Naive thymus-derived CD4-positive, alpha-beta T cell (primary cell): ENCODE measurements at places on chromosomes 4 and X. TPM values are rescaled to one million over a fixed set of nuclear protein-coding genes. Genes with fewer than 3 reads are reported as not detected.

- DNase-seq, result no peak
Observed at GRCh38 chrX:87572901-87573300, 55.3 kb downstream of the KLHL4 start.

GRCh38 chrX:108306086-108306485 lies 132.1 kb downstream of the COL4A6 start:
- DNase-seq, result no peak

- no peak for DNase-seq
Observed at GRCh38 chr4:94256828-94257227, 49.2 kb downstream of the SMARCAD1 start.

The GPR173 gene
- not detected in 2 replicates for total RNA-seq

GRCh38 chrX:149570668-149571067 lies 16.6 kb downstream of the MAGEA9B start:
- DNase-seq, result no peak

GRCh38 chr4:113406723-113407016 lies 354.9 kb downstream of the CAMK2D start:
- no peak for DNase-seq

- DNase-seq, result no peak
Observed at GRCh38 chr4:110224142-110224541, 25.7 kb upstream of the ELOVL6 start.

DNA sequence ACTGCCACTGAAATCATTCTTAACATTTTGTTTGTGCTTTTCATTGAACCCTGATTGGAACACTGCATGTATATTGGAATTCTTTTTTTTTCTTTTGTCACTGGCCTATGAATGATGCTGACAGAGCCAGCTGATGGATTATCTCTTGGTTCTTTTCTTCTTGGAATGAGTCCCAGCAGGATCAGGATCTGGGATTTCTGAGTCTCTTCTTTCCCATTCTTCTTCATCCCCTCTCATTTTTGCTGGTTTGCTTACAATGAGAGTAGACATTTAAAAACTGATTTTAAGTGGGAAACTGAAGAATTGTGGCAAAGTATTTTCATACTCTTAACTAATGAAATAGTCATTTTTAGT lies 9.0 kb downstream of the DCUN1D4 start:
- no peak for DNase-seq

The ENPP6 gene
- not detected for total RNA-seq

GRCh38 chrX:148441387-148441786 lies 59.0 kb upstream of the AFF2 start:
- no peak for DNase-seq

DNA sequence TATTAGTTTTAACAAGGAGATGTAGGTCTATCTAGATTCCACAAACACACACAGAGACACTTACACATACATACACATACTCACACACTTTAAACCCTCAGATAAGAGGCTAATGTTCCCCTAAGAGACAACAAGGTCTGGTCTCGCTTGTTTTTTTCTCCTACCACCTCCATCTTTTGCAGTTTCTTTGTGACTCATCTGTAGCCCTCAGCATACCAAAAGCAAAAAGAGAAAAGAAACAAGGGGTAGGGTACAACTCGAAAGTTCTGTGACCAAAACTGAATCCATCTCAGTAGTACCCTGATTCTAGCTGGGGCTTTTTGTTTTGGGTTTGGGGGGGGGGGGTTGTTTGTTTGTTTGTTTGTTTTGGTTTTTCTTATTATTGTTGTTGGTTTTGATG lies 12.2 kb upstream of the EXOSC9 start:
- DNase-seq, result no peak

The DCX gene
- total RNA-seq, result not detected

The SPATA4 gene
- total RNA-seq, result not detected

The GALNTL6 gene
- total RNA-seq, result not detected

The PDLIM3 gene
- total RNA-seq, result not detected

GRCh38 chr4:77269505-77269904 lies 112.5 kb downstream of the CCNG2 start:
- no peak for DNase-seq

DNA sequence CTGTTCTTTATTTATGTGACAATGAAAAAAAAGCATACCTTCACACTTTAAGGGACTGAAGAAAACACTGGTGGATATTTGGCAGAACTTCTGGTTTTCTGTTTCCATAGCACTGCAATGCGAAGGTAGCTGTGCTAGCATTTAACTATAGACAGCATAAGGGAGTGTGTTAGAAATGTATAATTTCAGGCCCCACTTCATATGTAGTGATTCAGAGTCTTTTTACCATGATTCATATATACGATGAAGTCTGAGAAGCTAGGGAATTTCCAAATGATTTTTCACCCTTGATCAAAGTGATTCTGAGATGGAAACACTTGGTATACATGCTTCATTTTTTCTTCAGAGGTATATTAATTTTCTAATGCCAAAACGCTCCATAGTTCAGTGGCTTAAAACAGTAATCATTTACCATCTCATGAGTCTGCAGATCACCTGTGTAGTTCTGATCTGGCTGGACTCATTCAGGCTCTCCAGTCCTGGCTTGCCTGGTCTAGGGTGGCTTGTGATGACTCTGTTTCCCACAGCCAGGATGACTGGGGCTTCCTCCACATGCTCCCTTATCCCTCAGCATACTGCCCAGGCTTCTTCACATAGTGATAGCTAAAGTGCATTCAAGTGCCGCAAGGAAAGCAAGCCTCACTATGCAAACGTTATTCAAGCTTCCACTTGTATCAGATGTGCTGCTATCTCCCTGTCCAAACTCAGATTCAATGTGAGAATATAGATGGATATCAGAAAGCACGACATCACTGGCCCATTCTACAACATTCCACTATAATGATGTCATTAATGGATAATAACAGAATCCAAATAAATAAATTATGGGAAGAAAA lies 790.1 kb downstream of the TECRL start:
- no peak for DNase-seq

The CDKL2 gene
- total RNA-seq, result 1.2 TPM

The TCEAL7 gene
- total RNA-seq, result not detected

GRCh38 chr4:6461301-6462165 lies 10.9 kb downstream of the PPP2R2C start:
- no peak for DNase-seq

- no peak for DNase-seq
Observed at GRCh38 chr4:48043504-48043903, 26.9 kb downstream of the NIPAL1 start.

The SMR3B gene
- not detected for total RNA-seq

The SCRG1 gene
- total RNA-seq, result not detected

DNA sequence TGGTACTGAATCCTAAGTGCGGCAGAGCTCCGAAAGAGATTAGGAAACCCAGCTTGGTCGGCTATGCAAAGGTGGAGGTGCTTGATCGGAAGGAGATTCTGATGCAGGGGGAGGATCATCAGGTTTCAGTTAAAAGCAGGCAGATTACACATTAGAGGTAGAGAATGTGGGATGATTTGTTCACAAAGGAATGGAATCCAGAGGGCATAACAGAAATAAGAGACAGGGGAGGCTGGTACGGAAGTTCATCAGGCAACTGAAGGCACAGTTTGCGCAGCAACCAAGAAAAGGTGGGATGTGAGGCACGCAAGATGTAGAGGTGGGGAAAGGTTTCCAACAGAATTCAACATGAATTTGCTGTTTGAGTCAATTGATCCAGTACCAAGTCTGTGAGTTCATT lies 424 bp upstream of the ZNF330 start:
- no peak for DNase-seq

- DNase-seq, result no peak
Observed at GRCh38 chrX:77776659-77777058, 9.4 kb downstream of the ATRX start.

GRCh38 chrX:150205011-150205410 lies 158.1 kb upstream of the MAMLD1 start:
- no peak for DNase-seq

- DNase-seq, result no peak
Observed at GRCh38 chr4:184216515-184216914, 1.2 kb downstream of the ENPP6 start.

DNA sequence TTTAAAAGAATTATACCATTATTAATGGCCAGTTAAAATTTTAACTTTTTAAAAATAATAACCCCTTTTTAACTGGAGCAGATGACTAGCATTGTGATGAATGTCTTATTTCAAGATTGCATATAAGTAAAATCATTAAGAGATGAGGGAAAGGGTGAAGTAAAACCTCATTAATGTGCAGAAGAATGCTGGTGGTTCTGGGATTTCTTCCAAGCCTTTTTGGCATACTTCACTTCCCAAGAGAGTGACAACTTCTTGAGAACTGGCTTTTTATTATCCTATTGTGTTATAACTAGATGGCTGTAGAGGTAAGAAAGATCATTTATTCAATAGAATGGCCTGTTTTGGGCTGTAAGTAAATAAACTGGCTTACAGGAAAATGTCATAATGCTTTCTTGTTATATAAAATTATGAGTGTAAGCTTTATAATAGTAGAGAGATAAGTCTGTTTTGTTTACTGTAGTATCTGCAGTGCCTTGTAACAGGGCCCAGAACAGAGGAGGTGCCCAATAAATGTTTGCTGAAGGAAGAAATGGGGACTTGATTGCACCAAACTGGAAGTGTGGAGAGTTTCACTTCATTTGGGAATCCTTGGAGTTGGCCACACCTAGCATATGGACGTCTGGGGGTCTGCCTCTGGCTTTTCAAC lies 242.9 kb upstream of the PITX2 start:
- no peak for DNase-seq

The ADH7 gene
- total RNA-seq, result not detected in 2 replicates

The USP17L29 gene
- total RNA-seq, result not detected

GRCh38 chr4:152255437-152255836 lies 280.5 kb downstream of the FBXW7 start:
- no peak for DNase-seq

GRCh38 chr4:55817691-55818090 lies 1.9 kb upstream of the EXOC1L start:
- no peak for DNase-seq

The DMRTC1 gene
- total RNA-seq, result not detected

DNA sequence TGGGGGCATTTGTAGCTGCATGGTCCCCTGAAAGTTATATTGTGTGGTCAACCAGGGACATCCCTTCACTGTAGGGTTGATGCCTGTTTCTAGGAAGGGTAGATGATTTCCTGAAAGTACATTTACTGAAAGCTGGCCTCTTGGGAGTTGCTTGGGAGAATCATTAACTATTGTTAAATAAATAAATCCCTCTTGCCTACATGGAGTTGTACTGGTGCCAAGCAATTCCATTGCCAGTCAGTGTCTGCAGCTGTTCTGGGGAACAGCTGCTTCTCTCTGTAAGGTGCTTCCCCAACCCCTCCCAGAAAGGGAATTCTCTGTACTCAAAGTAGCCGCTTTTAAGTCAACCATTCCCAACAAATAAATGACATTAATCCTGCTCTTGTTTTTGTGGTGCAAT lies 51.1 kb downstream of the C4orf51 start:
- DNase-seq, result no peak

DNA sequence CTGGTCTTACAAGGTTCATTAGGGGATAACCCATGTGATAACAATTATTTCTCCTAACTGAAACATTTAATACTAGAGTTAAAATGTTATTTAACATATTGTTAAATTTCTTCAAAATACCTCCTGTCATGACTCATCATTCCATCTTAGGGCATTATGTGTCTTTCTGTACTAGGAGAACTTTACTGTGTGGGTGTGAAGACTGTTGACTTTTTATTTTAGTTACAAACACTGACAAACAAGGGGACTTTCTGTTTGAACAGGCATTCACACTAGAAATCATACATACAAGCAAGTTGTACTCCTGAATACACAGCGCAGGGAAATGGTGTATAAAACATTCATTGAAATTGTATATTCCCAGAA lies 175.9 kb downstream of the FBXW7 start:
- DNase-seq, result no peak

- DNase-seq, result no peak
Observed at GRCh38 chr4:185868983-185869382, 57.0 kb upstream of the SORBS2 start.

DNA sequence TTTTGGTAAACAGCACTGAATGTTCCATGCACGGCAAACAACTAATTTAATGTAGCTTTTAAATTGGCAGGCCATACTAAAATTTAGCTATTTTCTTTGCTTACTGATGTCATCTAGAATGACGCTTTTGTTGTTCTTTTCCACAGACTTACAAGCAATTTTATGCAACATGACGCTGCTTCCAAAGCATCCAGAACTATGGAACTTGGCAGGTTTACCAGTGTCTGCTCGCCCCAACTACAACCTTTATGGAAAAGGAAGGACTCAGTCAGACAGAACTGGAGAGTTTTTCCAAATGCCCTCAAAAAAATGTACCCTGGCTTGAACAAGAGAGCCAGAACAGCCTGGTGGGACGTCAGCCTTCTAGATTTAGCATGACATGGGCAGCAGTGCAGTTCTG lies 58.7 kb downstream of the ANOS1 start:
- no peak for DNase-seq

GRCh38 chrX:151828439-151829080 lies 84.1 kb upstream of the MAGEA4 start:
- DNase-seq, result no peak

The OGT gene
- total RNA-seq, result 520 TPM

The ZDHHC15 gene
- total RNA-seq, result 0.15 TPM in 1 of 2 replicates, not detected in the other

DNA sequence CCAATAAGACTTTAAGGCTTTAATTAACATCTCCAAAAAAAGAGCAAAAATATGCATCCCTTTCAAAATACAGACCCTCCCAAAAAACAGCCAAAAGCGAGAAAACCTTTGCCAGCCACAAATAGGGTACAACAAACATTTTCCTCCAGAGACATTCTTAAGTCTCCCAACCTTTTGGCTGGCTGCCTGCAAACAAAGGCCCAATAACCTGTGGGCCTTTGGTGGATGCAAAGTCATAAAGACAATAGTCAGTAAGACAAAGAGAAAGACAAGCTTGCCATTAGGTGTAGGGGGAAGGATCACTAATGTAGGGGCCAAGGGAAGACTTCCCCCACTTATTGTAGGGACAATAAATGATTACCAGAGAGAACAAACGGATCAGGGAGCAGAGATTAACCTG lies 215.5 kb upstream of the ZFP42 start:
- no peak for DNase-seq

GRCh38 chr4:135382280-135382959 lies 1180.8 kb upstream of the PABPC4L start:
- no peak for DNase-seq

DNA sequence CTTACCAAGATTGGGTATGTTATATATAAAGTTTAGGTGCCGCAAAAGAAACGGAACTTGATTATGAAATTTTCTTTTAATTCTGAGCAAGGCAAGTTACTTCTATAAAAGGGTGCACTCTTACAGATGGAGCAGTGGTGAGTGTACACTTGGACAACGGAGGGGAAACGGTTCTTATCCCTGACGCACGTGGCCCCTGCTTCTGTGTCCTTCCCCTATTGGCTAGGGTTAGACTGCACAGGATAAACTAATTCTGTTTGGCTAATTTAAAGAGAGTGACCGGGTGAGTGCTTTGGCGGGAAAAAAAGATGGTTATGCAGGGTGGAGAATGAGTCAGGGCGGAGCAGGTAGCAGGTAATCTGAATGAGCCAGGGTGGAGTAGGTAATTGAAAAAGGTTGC lies 149.5 kb downstream of the GC start:
- DNase-seq, result no peak

The LRRC66 gene
- 0.17 TPM for total RNA-seq

DNA sequence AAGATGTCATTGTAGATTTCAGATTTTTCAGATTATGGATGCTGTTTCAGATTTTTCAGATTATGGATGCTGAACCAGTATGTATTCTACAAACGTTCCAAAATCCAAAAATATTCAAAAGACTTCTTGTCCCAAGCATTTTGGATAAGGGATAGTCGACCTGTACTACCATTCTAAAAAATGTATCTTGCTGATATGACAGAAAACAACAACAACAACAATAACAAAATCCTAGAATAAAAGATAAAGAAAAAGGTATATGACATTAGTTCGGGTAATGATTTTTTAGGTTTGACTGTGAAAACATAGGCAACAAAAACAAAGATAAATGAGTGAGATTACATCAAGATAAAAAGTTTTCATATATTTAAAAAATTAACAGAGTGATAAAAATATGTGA lies 122.1 kb downstream of the GABRA2 start:
- DNase-seq, result no peak
